ENCODE measurements at places on chromosomes 3 and 15. TPM values are rescaled to one million over a fixed set of nuclear protein-coding genes. Genes with fewer than 3 reads are reported as not detected.
A peak's percentile ranks its signal among the peaks of the same experiment; 100 is the strongest.

DNA sequence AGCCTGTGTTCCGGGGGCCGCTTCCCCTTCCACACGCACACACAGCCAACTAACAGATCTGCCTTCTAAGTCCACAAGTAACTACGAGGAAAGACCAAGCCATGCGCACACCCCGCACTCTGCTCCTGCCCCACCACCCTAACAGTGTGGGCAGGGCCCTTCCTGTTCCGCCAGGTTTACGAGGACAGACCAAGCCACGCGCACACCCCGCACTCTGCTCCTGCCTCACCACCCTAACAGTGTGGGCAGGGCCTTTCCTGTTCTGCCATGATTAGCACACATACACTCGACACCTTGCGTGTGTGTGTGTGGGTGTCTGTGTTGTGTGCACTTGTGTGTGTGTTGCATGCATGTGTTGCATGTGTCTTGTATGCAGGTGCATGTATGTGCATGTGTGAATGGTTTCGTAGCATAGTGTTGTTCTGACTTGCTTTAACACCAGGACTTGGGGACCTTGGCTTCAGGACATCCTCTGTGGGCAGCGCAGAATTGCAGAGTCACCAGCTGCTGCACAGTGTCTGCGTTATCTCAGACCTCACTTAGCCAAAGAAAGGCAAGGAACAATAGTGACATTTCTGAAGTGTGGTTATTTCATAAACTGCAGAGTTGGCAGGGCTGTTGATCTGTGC is 114.4 kb downstream of the CHSY1 start:
- DNase-seq = no peak

GRCh38 chr15:56242576-56243162 is 1.0 kb downstream of the RFX7 start:
- no peak for DNase-seq

LINGO1 gene
- not detected for total RNA-seq

DNA sequence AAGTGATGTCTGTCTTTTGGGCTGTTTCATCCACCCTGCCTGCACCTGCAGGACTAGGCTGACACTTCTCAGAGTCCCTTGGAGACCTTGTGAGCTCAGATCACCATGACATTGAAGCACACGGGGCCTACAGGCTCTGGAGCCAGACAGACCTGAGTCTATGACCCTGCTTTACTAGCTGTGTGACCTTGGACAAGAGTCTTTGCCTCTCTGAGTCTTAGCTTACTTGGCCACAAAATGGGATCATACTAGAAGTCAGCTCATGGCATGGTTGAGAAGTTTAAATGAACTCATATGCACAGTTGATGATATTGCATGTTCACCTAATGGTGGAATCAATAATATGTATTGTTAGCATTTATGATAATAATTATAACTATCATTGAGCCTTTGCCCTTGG is 102.9 kb upstream of the SMAD3 start:
- no peak for DNase-seq

GRCh38 chr3:38121832-38122461 is 15.0 kb downstream of the ACAA1 start:
- DNase-seq = no peak

GRCh38 chr3:71690341-71690841 is 34.8 kb downstream of the EIF4E3 start:
- peak; percentile 56 for DNase-seq

All from HFFc6 (cell line).